ENCODE measurements at places on chromosomes 13 and 19. TPM values are rescaled to one million over a fixed set of nuclear protein-coding genes. Genes with fewer than 3 reads are reported as not detected.

DNA sequence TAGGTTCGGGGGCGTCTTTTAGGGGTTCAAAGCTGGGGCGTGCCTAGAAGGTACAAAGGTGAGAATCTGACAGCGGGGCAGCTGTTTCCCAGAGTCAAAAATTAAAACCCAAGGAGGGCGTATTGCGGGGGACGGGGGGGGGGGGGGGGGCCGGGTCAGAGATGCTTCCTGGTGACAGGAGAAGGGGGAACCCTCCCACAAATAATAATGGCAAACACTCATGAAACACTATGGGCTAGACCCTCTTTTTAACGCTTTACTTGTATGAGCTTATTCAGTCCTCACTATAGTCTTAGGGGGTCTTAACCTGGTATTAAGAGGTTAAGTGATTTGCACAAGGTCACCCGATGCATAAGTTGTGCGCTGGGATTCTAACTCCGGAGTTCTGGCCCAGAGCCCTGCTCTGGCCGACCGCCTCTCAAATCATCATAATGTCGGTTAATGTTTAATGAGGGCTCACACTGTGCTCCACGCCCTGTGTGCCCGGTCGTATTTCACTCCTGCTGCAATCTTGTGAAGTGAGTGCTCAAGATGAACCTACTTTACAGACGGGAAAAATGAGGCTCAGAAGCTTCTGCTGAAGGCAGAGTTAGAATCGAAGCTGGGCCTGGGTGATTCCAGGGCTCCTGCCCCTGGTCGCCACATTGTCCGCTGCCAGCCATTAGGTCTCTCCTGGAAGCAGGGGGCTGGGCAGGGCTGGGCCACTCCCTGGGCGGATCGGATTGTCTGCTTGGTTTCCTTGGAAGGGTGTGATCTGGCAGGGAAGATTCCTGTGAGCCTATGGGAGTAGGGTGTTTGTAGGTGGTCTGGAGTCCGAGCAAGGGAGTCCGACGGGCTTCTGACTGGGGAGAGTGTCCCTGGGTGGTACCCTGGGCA lies 964 bp downstream of the PAK4 start:
- peak; percentile 54 for DNase-seq

- no peak for DNase-seq
Observed at GRCh38 chr13:108496362-108497210, 132.8 kb upstream of the MYO16 start.

DNA sequence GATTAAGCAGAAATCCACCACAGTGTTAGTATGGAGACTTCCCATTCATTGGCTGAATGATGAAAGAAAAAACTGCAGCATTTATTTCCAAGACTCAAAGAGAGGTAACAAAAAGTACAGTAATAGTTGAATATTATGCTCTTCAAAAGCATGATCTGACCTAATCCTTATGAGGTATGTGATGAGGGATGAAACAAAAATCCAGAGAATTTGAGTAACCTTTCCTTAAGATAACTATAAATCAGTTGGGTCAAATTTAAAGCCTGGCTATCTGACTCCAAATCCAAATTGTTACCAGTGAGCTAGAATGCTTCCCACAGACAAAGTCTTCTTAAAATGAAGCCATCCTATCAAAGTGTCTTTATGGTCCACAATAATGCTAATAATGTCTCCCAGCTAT lies 38.1 kb downstream of the NUFIP1 start:
- DNase-seq, result peak; percentile 43

- DNase-seq, result no peak
Observed at GRCh38 chr19:19860756-19861390, 4.8 kb upstream of the ZNF253 start.

GRCh38 chr13:30974350-30974749 lies 41.9 kb downstream of the TEX26 start:
- DNase-seq, result no peak

DNA sequence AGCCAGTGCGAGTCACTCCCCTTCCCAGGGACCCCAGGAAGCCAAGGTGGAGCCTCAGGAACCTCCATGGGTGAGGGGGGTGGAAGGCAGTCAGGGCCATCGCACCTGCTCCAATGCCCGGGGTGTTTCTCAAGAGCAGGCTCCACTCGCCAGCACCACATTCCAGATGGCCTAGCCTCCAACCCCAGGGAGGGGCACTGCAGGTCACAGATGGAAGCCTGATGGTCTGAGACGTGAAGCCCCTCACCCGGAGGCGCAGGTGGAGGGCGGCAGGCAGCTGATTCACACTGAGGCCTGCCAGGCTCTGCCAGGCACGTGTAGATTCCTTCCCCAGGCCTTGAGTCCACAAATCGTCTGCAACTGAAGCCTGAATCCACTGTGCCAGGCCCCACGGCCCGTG lies 23.0 kb upstream of the ISYNA1 start:
- no peak for DNase-seq

DNA sequence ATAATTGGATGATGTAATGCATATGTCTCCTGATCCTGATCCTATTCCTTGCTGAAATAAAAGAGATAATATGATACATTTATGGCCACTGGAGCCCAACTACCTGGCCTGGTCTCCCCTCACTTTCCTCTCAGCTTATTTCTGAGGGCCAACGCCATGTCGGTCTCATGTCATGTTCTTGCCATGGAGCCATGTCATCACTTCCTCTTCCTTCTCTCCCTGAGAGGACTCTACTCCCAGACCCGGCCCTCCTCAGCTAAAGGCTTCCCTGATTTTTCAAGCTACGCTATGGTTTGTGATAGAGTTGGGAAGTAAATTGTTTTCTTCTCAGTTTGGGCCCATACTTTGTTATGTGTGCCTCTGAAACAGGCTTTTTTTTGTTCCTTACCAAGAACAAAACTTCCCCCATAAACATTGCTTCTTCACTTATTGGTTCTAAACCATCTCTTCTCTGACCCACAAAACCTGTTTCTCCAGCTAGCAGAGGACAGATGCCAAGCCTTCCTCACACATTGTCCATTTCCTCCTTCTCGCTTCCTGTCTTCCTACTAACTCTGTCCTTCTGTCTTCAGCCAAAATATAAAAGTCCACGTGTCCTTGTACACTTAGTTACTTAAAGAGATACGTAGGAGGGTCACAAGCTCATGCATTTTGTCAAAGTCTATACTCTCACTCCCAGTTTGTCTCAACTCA lies 319.9 kb upstream of the DACH1 start:
- no peak for DNase-seq

DNA sequence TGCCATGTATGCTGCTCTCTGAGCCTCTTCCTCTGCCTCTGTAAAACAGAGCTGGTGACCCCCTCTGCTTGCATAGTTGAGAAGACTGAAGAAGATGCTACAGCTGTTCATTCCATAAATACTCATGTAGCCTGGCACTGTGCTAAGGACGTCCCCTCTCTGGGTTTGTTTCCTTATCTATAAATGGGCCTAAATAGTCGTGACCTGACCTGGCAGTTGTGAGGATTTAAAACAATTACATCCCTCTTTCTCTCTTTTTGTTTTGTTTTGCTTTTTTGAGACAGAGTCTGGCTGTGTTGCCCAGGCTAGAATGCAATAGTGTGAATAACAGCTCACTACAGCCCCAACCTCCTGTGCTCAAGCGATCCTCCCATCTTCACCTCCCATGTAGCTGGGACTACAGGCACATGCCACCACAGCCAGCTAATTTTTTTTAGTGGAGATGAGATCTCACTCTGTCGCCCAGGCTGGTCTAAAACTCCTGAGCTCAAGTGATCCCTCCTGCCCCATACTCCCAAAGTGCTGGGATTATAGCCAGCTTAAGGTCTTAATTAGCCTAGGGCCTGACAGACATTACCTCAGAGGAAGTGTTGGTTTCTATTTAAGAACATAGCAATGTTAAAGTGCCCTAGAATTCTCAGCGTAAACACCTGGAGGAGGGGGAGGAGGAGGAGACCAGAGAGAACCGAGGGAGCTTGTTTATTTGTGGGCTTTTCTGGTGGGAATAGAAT lies 4.6 kb downstream of the WDR62 start:
- DNase-seq, result no peak

DNA sequence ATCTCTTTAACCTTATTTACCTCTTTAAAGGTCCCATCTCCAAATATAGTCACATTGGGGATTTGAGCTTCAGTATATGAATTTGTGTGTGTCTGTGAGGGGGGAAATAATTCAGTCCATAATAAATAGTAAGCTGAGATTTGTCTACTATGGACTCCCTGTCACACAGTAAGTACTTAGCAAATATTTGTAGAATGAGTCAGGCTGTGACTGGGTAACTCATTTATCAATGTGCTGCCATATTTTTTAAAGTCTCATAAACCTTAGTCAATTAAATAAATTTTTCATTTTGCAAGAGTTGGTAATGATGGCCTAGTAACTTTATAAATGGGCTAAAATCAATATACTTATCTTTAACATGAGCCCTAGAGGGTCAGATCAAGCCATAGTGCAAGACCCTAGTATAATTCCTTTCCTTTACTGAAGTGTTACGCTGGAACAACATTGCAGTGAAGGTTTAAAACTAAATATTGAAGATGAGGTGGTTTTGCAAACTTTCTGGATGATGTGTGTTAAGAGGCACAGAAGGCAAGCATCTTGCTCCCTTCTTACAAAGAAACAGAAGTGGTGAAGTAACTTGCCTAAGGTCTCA lies 305.1 kb downstream of the KCNRG start:
- DNase-seq, result peak; percentile 62

DNA sequence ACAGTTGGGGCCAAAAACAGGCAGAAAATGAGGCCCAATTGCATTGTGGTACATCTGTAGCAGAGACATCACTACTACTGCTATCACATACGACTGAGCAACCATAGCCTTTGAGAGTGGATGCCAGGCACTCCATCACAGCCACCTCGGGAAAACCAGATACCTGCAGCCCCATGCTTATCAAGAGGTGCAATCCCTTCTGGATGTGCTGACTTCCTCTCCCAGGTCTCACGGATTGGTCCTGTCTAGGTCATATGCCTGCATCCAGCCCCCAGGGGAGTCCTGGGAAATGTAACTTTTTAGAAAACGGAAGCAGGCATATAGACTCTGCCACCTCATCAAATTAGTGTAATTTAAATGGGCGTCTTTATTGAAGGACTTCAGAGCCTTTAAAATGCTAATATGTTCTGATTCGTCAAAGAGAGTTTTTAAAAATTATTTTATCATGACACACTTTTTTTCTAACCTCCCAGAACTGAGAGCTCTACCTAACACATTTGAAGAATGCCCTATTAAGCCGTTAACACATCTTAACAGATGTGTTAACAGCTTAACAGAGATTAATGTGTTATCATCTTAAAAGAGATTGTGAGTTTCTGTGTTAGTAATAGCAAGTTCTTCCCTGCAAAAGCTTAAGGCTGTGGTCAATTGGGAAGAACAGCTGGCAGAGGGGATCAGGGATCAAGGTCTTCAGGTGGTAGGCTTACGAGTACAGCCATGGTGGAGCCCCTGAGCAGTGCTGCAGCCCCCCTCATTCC lies 63.9 kb downstream of the DLEU7 start:
- DNase-seq, result no peak

The SRRM5 gene
- total RNA-seq, result not detected
